ENCODE measurements at places on chromosomes 4 and X.

DNA sequence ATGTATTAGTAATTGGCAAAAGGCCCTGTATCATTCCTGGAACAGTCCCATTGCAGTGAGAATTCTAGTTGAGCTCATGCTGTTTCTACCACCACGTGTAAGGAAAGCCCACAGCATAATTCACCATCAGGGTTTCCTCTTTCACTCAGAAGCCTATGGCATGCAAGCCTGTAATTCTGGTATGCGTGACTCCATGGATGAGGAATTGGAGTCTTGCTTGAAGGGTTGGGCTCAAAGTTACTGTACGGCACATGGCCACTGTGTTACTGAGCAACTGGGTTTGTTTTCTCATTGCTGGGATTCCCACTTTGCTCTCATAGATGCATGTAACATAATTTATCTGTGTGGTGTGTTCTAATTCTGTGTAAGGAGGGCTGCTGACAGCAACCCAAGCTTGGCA, 132.3 kb upstream of the NR3C2 start:
- no peak for DNase-seq

DNA sequence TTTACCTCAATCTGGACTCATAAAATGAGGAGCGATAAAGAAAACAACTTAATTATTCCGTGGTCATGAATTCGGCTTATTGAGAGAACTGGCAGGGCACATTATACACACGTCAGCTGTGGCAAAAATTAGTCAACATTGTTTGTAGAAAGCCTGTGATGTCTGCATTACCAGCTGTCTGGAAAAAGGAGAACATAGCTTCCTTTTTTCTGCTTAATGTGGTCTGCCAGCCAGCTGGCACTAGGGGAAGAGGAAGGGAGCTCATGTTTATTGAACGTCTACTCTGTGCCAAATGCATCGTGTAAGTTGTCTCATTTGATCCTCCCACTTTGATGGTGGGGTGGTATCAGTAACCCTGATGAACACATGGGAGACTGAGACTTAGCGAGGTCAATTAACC, 367.6 kb downstream of the ARHGAP24 start:
- no peak for DNase-seq

GRCh38 chrX:39165185-39165584, 363.9 kb downstream of the MID1IP1 start:
- no peak for DNase-seq

DNA sequence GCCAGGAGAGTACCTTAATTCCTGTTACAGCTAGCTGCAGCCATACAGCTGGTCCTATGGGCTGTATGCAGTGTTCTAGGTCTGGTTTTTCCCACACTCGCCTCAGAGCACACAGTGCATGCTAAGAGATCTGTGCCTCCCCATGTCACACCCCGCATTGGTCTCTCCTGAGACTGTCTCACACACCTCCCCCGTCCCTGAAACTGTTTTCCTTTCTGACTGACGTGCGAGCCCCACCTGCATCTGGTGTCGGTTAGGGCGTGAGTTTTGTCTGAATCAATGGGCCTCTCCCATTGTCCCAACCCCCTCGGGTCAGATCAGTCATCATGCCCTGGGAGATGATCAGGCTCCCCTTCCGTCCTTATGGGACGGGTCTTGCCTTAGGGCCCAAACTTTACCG, 3.4 kb upstream of the UGT8 start:
- DNase-seq: no peak

- peak; percentile 50 for DNase-seq
Observed at GRCh38 chr4:122827879-122828601, 1.4 kb downstream of the FGF2 start.

GRCh38 chr4:173486714-173487392, 43.2 kb downstream of the HAND2 start:
- DNase-seq: no peak

DNA sequence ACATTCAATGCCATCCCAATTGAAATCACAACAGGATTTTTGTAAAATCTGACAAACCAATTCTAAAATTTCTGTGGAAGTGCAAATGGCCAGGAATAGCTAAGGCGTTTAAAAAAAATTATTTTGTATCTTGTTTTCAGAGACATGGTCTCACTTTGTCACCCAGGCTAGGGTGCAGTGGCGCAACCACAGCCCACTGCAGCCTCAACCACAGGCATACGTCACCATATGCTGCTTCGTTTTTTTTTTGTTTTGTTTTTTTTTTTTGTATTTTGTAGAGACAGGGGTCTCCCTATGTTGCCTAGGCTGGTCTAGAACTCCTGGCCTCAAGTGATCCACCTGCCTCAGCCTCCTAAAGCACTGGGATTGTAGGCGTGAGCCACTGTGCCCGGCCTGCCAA, 24.5 kb downstream of the ZNF41 start:
- DNase-seq: no peak

- DNase-seq: no peak
Observed at GRCh38 chr4:175215657-175216056, 297.5 kb downstream of the ADAM29 start.

DNA sequence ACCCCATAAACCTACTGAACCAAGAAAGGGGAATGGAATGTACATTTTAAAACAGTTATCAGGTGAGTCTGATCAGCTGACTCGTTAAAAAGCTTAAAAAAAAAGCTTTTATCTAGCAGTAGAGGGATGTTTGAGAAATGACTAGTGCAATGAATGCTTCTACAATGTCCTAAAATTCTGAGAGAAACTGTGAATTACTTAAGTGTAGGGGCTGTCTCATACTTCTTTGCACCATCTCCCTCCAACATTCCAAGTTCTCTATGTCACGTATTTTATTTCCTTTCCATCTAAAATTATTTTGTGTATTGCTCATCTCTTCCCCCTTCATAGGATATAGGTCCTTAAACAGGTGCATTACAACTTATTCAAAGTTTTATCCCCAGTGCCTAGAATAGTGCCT, 11.9 kb upstream of the AREG start:
- DNase-seq: no peak

DNA sequence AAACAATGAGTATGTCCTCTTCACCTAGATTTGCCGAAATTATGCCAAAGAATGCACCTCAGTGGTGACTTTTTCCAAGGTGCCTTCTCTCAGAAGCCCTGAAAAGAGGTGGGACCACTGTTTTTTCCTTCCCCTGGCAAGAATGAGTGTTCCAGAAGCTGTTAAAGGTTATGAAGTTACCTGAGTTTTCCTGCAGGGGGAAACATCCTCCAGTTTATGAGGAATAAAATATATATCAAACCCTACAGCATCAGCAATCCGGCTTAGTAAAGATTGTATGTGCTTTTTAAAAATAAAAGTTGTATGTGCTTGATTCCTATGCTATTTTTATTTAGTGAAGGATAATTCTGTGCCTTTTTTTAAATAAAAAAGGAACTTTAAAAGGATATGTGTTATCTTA, 73.3 kb downstream of the RBM46 start:
- peak; percentile 44 for DNase-seq

GRCh38 chr4:77050962-77051361, 24.8 kb downstream of the CCNI start:
- no peak for DNase-seq

- no peak for DNase-seq
Observed at GRCh38 chr4:113823291-113823659, 61.7 kb upstream of the CAMK2D start.

DNA sequence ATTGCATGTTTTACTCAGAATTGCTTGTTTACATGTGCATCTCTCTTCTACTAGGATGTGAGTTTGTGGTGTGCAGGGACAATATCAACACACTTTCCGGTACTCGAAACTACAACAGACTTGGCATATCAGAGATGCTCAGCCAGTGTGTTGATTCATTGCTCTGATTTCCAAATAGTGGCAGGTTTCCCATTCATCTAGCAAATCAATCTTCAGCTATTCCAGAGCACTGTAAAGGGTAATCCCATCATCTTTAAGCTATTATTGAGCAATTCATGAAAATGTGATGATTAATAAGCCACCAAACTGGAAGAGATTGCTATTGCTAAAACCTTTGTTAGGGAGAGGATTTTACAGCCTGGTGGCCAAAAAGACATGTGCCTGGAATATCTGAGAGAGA, 574.2 kb upstream of the CPEB2 start:
- no peak for DNase-seq

DNA sequence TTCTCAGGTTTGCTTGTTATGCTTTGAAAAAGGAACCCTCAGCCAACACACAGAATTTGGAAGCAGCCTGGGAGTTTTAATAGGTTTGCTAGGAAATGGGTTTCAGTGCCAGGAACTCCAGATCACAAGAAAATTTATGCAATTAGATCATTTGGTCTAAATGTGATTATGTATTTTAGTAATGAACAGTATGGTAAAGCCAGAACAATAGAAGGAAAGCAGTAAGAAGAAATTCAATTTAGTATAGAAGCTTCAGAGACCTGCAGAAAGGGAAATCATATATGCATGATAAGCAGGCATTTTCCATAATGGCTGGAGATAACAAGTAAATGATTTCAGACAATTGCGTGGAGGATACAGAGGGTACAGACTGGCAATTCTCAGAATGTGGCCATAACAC, 184.7 kb downstream of the KCNIP4 start:
- DNase-seq: no peak

DNA sequence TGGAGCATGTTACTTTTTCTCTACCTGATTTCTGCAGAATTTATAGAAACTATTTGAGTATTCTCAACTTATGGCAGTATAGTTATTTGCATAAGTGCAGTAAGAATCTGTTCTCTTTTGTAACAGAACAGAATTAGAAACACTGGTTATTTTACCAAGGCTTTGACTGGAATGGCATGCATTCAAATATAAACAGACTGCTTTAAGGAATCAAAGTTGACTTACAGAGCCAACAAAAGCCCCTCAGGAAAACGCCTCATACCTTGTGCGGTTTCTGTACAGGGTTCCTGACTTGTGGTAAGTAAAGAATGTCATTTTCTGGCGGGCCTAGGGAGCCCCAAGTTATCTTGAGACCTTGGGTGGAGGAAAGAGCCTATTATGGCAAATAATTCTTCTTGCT, 97.1 kb downstream of the GPR143 start:
- DNase-seq: no peak

DNA sequence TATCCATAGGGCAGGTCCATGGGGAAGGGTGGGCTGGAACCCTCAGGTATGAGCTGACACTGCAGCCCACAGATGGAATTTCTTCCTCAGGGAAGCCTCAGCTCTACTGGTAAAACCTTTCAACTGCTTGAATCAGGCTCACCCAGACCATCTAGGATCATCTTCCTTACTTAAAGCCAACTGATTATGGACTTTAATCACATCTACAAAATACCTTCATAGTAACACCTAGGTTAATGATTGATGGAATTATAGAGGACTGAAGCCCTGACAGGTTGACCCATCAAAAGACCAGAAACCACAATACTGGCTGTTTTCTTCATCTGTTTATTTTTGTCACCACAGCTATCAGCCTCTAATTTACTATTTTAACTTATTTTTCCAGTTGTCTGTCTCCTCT, 188.9 kb upstream of the BOD1L1 start:
- DNase-seq: no peak

- no peak for DNase-seq
Observed at GRCh38 chrX:150968862-150969720, 14.0 kb upstream of the HMGB3 start.

- DNase-seq: peak; percentile 1
Observed at GRCh38 chr4:72604324-72604723, 35.3 kb upstream of the ADAMTS3 start.

GRCh38 chr4:70772929-70773555, 51.3 kb downstream of the RUFY3 start:
- DNase-seq: no peak

DNA sequence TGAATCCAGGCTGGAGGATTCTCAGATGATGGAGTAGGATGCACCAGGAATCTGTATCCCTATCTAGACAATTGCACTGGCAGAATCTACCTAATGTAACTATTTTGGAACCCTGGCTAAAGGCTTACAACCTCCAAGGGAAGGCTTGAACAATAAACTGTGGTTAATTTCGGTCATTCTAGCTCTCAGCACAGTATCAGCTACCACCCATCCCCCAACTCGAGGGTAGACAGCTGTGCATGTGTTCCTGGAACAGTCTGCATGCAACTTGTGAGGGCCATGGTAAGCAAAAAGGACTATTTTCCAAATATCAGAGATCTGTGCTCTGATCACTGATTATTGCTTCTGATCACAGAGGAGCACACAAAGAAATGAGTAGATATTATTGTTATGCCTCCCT, 34.0 kb downstream of the ELF2 start:
- DNase-seq: no peak

- peak; percentile 26 for DNase-seq
Observed at GRCh38 chr4:54700986-54701385, 43.2 kb downstream of the KIT start.

GRCh38 chr4:153451911-153452657, 14.1 kb upstream of the TMEM131L start:
- no peak for DNase-seq

- DNase-seq: peak; percentile 57
Observed at GRCh38 chr4:138938366-138938690, 77.3 kb upstream of the NOCT start.

DNA sequence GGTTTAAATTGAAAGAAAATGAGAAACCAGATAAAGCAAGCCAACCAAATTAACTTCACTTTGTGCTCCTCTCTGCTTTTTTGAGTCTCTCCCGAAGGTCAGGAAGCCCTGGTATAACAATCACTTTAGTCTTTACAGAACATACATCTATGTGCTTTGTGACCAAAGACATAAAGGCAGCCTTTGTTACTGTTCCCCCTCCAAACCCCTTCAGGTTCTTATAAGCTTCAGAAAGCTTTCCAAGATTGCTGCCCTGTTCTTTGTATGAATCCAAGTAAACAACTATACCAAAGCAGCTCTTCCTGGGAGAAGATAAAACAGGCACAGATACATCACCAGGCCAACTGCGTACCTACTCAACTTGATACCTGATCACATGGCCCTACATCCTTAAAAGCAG, 28.7 kb downstream of the RLIM start:
- no peak for DNase-seq

DNA sequence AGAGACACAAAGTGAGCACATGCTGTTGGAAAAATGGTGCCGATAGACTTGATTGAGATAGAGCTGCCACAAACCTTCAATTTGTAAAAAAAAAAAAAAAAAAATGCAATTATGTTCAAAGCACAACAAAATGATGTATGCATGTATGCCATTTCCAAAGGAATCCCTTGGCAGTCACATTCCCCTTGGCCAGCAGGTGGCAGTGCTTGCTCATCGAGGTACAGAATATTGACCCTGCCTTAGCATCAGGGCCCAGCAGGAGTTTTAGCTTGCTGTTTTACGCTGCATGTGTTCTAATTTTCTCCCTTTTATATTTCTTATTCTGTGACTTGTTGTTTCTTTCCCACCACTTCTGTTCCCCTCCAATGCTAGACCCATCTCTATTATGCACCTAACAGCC, 34.5 kb upstream of the CYBB start:
- DNase-seq: peak; percentile 76

DNA sequence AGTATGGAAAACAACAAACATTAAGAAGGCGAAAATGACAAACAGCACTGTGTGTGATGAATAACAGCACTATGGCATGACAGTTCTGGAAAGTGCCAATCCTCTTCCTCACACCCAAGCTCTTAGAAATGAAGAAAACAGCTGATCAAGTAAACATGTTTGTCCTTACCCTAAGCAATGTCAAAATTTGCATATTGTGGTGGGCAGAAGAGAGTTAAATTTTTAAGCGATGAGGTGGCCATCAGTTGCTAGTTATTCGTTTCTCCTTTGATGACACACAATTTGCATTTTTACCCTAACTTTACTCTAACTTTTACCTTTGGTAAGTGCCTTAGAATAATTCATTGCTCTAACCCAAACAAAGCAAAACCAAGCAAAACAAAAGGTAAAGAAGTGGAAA, 8.8 kb downstream of the PROM1 start:
- no peak for DNase-seq

Measured in NCI-H82 (cell line).